Stimulated activated CD4-positive, alpha-beta T cell treated with anti-CD3 and anti-CD28 coated beads, Interleukin-1b, Interleukin-23, amount 100 ng/mL, for 24 hours (primary cell): ENCODE measurements at places on chromosomes 3 and 15.

DNA sequence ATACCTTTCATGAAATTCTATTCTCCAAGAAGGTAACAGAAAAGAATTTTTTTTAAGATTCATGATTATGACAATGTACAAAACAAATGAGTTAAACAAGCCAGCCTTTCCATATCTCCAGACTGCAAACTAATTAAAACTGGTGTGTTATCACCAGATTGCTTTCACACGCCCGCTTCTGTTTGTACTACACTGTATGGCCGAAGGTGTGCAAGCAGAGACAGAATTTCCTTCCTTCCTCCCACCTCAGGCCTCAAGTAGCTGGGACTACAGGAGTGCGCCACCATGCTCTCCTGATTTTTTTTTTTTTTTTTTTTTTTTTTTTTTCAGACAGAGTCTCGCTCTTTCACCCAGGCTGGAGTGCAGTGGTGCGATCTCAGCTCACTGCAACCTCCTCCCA lies 400.4 kb downstream of the MAGI1 start:
- DNase-seq: no peak

- DNase-seq: no peak
These were observed 203.5 kb upstream of the ZBTB20 start for GRCh38 chr3:115350606-115351005.

DNA sequence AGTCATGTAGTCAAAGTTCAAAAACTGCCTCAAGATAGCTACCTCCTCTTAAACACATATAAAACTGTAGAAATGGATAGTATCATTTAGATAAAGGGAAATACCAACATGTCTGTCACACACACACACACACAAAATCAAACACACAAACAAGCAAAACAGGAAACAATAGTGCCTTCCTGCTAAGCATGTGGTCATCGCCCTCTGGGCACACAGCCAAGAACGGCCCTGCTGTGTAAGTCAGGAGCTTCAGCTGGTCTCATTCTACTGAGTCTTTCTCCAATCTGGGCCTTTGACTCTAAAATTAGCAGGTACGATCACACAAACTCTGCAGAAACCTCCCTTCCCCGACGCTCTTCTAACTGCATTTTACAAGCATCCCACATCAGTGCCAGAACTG lies 272.2 kb upstream of the CHRNA7 start:
- no peak for DNase-seq

DNA sequence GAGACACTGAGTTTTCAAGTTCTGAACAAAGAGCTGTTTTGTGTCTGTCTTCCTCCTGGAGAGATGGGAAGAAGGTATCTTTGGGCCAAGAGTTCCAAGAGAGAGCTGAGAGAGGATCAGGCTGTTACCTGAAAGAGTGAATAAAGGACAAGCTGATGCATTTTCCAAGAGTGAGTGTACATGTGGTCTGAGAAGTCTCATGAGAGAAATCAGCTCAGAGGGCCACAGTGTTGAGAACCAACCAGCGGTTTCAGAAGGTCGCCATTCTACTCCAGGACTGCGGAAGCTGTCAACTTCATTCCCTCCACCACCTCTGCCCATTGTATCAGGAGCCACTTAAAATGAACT lies 42.7 kb upstream of the PPP2R3A start:
- DNase-seq: no peak

DNA sequence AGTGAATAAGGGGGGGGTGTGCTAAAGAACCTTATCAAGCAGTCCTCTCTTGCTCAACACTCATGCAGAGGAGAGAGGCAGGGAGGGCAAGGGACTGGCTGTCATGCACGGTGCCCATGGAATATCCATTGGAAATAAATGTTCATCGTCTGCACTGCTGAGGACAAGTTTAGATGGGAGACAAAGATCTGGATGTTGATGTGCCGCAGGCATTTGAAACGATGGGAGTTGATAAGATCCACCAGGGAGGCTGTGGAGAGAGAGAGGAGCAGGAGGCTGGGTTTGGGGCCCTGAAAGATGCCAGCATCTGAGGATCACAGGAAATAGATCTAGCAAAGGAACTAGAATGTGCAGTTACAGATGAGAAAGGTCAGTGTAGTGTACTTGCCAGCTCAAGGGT lies 76.2 kb downstream of the CEP63 start:
- DNase-seq: no peak

GRCh38 chr15:92667970-92668485 lies 12.5 kb upstream of the FAM174B start:
- DNase-seq: no peak

GRCh38 chr3:38157595-38157994 lies 7.7 kb upstream of the OXSR1 start:
- DNase-seq: no peak

DNA sequence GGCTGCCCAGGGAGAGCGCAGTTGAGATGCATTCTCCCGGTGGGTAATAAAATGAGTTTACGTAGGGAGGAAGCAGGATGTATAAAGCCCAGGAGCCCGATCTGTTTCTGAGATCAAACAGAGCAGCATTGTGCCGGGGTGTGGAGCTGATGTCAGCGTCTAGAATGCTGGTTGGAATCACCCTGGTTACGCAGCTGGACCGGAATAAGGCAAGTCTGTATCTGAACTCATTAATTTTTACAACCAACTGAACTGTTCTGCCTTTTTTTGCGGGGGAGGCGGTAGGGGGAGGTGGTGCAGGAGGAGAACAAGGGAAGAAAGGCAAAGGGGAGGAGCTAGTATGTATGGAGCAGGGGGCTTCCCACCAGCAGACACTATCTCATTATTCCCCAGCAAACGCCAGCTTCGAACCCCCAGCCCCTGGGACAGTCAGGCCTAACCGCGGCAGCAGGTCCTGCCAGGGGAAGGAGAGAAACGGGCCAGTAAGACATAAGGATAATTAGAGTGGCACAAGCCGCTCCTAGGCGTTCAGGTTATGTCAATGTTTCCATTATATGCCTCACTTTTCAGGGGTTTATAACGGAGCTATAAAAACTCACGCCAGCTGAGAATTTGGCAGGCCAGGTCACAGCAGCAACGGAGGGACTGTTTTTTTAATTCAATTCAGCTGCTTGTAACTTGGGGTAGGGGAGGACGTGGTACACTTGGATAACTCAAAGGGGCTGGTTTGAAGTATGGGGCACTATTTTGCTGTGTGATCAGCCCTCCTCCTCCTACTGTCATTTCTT lies 175.3 kb upstream of the HES1 start:
- DNase-seq: no peak

DNA sequence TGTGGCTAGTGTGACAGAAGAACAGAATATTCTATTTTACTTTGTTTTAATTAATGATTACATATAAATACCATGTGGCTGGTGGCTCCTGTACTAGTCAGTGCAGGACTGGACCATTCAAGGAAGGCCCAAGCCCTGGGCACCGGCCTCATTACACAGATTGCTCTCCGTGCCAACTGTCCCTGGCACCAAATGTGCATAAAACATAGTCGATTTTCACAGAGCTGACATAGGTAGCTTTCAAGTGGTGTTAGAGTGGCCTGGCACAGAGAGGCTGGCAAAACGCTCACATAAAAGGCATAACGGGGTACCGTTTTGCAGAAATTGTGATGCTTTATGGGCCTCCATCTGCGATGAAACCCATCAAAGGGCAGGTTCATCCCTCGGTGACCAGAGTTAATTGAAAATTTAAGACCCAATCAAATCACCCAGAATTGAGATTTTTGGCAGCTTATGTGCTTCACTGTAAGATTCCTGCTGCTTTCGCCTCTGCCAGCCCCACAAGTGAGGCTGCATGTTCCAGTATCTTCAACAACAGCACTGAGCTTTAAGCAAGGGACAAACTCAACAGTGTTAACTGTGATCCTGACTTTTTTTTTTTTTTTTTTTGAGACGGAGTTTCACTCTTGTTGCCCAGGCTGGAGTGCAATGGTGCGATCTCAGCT lies 25.9 kb downstream of the RFTN1 start:
- no peak for DNase-seq

GRCh38 chr3:25386686-25387255 lies 41.3 kb upstream of the RARB start:
- DNase-seq: no peak

- DNase-seq: no peak
These were observed 116.3 kb downstream of the MEX3B start for GRCh38 chr15:81929557-81929956.
